ENCODE measurements at places on chromosomes 3 and 15. TPM values are rescaled to one million over a fixed set of nuclear protein-coding genes. Genes with fewer than 3 reads are reported as not detected.

DNA sequence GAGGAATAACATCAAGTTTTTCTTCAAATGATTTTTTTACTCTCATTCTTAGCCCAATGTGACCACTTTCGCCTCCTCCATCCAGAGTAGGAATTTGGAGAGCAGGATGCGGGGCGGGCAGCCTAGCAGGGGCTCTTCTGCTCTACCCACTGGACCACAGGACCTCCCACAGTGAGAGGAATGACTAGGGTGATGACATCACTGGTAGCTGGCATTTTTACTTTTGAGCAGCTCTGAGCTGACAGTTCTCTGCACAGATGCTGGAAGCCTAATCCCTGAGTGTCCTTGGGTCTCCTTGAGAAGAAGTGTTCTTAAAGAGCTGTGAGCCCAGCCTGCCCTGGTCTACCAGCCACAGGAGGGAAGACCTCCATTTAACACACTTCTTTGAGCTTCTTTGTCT, 1.4 kb upstream of the HCN4 start:
- no peak for DNase-seq

CDHR4 gene
- total RNA-seq: 0.46 TPM

MAP6D1 gene
- not detected for total RNA-seq

DNA sequence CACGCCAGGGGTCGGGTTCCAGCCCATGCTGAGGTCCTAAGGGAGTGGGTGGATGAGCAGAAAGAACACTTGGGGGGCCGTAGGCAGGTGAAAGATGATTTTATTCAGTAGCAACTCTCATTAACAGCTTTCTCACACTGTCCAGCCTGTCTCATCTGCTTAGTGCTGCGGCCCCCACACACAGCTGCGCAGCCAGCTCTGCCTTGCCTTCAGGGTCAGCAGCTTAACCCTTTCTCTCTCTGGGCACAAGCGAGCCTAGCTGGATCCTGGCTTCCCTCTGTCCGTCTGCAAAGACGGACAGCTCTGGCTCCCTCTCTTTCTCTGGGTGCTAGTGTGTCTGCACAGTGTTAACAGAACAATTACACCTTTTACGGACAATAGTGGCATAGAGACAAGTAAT, 21.3 kb downstream of the NPAP1 start:
- DNase-seq: no peak

GRCh38 chr3:79392479-79392878, 375.3 kb downstream of the ROBO1 start:
- no peak for DNase-seq

DNA sequence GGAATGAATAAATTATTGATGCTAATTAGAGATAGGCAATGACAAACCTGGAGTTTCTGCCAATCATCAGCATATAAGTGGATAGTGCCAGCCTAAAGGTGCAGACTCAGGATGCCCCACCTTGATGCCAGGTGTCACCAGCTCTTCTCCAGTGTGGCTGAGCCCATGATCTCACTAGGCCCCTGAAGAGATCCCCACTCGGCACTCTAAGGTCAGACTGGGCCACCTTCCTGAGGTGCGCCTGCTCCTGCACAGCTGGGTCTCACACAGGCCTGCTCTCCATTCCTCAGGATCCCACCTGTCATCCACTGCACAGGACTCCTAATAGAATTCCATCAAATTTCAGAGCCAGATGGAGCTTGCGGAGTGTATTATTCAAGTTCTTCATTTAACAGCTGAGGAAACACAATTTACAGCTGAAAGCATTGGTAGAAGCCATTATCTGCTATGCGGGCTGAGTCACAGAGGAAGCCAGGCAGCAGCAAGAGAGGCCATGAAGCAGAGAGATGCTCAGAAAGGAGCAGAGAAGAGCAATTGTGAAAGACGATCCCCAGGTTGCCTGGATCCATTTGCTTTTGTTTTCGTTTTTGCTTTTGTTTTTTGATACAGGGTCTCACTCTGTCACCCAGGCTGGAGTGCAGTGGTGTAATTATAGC, 25.1 kb upstream of the FSTL1 start:
- DNase-seq: no peak

DNA sequence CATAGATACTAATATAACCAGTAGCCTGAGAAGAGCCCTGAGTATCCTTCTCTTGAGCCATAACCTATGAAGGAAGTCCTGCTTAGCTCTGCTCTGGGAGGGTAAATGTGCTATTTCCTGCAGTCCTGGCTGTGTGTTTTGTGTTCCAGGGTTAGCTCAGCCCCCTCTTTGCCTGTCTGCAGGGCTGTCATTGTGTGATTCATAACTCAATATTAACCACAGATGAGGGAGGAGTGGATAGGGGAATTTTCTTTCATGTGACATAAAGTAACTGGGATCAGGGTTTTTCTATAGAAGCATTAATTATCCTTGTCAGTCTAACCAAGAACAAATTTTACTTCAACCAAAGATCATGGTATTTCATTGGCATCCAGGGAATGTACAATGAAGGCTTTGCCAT, 183.3 kb upstream of the ZBTB20 start:
- no peak for DNase-seq

GOLGA6L7 gene
- total RNA-seq: not detected

FBLN2 gene
- 585 TPM for total RNA-seq

CMTM7 gene
- total RNA-seq: 9.2 TPM

DNA sequence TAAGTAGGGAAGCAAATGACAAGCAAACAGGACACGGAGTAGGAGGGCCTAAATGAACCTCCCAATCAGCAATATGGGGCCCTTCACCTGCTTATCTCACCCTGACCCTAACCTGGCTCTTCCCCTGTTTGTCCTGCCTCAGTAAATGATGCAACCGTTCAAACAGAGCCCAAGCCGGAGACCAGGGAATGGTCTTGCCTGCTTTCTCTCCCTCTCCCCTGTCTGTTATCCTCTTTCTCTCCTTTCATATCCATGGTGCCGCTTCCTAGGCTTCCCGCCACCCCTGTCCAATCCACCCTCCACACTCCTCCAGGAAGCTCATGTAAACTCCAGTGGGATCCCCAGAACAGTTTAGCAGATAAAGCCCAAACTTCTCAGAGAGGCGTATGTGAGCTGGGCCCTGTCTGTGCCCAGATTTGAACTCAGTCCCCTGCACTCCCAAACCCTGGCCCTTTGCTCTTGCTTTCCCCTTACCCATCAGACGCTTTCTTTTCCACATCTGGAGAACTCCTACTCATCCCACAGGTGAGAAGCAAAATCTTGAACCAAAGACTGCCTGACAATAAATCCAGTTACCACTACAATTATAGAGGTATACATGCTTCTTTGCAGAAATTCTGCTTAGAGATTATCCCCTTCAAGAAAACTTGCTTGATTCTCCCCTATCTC, 45.7 kb upstream of the STT3B start:
- no peak for DNase-seq

- DNase-seq: no peak
Measured at GRCh38 chr15:42077689-42078088, 16.7 kb downstream of the PLA2G4D start.

GRCh38 chr3:150786791-150787190, 23.8 kb upstream of the SIAH2 start:
- no peak for DNase-seq

All from posterior vena cava (tissue), 2 donors.